CD8-positive, alpha-beta memory T cell (primary cell): ENCODE measurements at places on chromosomes 7 and 10. TPM values are rescaled to one million over a fixed set of nuclear protein-coding genes. Genes with fewer than 3 reads are reported as not detected.

The C10orf53 gene
- not detected for total RNA-seq

The PTPRZ1 gene
- not detected for total RNA-seq

The ENO4 gene
- total RNA-seq, result not detected

The NEURL1 gene
- total RNA-seq, result 1.5 TPM

The COBL gene
- total RNA-seq, result not detected

The ASB15 gene
- total RNA-seq, result not detected

The MYL10 gene
- not detected for total RNA-seq

The CTAGE15 gene
- 0.44 TPM for total RNA-seq

- no peaks in the 10 kb centered on the region for H3K4me1 ChIP-seq
- no peak overlapping the region for H3K27ac ChIP-seq
- no peaks in the 10 kb centered on the region for H3K27me3 ChIP-seq
- H3K36me3 ChIP-seq, result no peaks in the 10 kb centered on the region
- DNase-seq, result no peak
Observed at GRCh38 chr7:148587076-148587475, 3.5 kb upstream of the C7orf33 start.

DNA sequence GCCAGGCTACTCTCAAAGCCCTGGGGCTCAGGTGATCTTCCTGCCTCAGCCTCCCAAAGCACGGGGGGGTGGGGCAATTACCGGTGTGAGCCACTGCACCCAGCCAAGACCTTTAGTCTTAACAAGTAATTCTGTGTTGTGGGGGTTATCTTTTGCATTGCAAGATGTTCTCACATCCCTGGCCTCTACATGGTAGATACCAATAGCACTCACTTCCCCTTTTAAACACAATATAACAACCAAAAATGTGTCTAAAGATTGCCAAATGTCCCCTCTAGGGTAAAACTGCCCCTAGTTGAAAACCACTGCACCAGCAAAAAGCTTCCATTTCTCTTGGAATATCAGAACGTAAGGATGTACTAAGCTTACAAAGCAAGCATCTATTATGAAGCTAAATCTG, 225.0 kb downstream of the CTNNA3 start:
- H3K4me1 ChIP-seq, result no peaks in the 10 kb centered on the region
- no peaks in the 10 kb centered on the region for H3K27me3 ChIP-seq
- H3K36me3 ChIP-seq, result no peaks in the 10 kb centered on the region
- H3K4me3 ChIP-seq, result no peak overlapping the region
- H3K27ac ChIP-seq, result no peak overlapping the region
- DNase-seq, result no peak

DNA sequence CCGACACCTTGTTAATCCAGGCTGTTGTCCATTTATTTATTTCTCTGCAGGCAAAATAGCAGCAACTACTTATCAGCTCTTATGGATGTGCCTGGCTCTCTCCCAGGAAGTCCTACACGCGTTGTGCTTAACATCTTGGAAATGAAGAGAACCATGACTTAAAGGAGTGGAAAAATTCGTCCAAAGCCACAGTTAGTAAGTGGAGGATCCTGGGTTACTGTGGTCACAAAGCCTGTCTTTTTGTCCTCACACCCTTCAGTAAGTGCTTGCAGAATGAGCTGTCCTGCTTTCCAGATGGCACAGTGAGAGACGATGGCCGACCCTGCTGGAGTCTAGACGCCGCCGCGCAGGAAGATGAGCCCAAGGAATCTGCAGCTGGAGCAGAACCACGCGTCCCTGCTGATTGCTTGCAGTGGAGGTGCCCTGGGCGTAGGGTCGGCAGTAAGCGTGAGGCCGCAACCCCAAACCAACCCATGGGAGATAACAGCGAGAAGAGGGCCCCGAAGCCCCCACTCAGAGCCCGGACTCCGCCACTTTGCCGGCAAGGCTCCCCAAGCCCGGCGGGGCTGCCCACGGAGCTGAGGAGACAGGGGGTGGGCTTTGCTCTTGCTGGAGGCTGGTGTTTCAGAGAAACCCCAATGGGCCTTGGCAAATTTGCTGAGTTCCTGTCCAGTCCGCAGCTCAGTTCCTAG, 178.6 kb downstream of the CXCL12 start:
- no peaks in the 10 kb centered on the region for H3K4me1 ChIP-seq
- H3K27me3 ChIP-seq, result no peaks in the 10 kb centered on the region
- H3K27ac ChIP-seq, result no peak overlapping the region
- no peak overlapping the region for H3K4me3 ChIP-seq
- no peak for DNase-seq

GRCh38 chr7:108099713-108100112, 30.4 kb downstream of the LAMB4 start:
- no peaks in the 10 kb centered on the region for H3K36me3 ChIP-seq
- H3K4me1 ChIP-seq, result peaks cover 5% of the 10 kb centered on the region
- no peaks in the 10 kb centered on the region for H3K27me3 ChIP-seq
- H3K27ac ChIP-seq, result no peak overlapping the region
- H3K4me3 ChIP-seq, result no peak overlapping the region

DNA sequence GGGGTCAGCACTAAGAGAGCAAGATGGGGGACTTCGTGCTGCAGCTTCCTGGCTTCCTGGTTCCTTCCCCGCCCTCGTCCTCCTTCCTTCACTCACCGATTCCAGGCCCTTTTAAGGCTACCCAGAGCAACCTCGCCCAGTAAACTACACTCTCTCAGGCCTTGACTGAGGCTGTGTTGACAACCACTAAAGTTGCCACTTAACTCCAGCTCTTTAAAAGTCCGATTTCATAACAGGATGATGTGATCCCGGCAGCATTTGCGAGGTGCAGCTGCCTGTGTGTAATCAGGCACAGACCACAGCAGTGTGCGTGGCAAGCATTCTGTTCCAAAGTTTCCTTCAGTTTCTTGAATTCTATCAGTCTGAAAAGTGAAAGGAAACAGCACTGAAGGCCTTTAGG, 110.6 kb downstream of the RAB11FIP2 start:
- no peaks in the 10 kb centered on the region for H3K36me3 ChIP-seq
- no peak overlapping the region for H3K4me3 ChIP-seq
- H3K27me3 ChIP-seq, result no peaks in the 10 kb centered on the region
- no peaks in the 10 kb centered on the region for H3K4me1 ChIP-seq
- no peak for DNase-seq

DNA sequence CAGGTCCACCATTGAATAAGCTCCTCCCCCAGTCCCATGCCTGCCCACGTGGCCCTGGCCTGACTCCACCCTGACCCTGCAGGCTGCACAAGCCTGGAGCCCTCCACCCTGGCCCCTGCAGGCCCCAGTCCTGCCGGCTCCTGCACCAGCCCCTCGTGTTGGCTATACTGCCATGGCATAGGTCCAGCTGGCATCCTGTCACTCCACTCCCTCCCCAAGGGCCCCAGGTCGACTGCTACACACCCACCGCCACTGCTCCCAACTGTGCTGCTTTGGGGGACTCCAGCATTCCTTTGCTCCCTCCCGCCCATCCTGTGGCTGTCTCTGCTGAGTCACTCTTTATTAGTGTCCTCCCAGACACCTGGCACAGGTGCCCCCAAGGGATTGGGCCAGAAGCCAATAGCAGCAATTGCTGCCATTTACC, 32.4 kb upstream of the HSPA12A start:
- no peak overlapping the region for H3K4me3 ChIP-seq
- no peaks in the 10 kb centered on the region for H3K36me3 ChIP-seq
- no peak for DNase-seq
- H3K27me3 ChIP-seq, result no peaks in the 10 kb centered on the region
- no peak overlapping the region for H3K27ac ChIP-seq

- no peaks in the 10 kb centered on the region for H3K36me3 ChIP-seq
- H3K27ac ChIP-seq, result no peak overlapping the region
- no peaks in the 10 kb centered on the region for H3K27me3 ChIP-seq
- H3K4me3 ChIP-seq, result no peak overlapping the region
- no peak for DNase-seq
Observed at GRCh38 chr10:64430690-64431323, 909.6 kb downstream of the REEP3 start.

- no peaks in the 10 kb centered on the region for H3K36me3 ChIP-seq
- no peaks in the 10 kb centered on the region for H3K4me1 ChIP-seq
- DNase-seq, result no peak
- no peak overlapping the region for H3K27ac ChIP-seq
Observed at GRCh38 chr10:88491314-88491713, 91.8 kb downstream of the RNLS start.

DNA sequence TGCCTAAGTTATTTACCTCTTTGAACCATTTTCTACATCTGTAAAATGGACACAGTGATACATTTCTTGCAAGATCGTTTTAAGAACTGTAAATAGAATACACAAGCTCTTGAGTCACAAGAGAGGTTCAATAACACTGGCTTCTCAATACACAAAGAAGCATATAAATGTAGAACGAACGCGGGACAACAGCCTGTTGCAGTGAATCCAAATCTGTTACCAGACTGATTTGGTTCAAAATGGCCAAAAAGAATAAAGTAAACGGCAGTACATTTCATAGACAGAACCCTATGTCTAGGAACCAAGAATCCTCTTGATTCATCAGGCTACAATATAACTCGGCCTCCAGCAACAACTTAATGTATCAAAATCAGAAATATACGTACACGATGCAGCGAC, 701 bp downstream of the MTPAP start:
- H3K27ac ChIP-seq, result peak overlapping the region; percentile 72
- peaks cover 41% of the 10 kb centered on the region for H3K4me1 ChIP-seq
- no peaks in the 10 kb centered on the region for H3K27me3 ChIP-seq
- no peak for DNase-seq
- no peaks in the 10 kb centered on the region for H3K36me3 ChIP-seq
- H3K4me3 ChIP-seq, result peak overlapping the region; percentile 81

- H3K27me3 ChIP-seq, result peaks cover 31% of the 10 kb centered on the region
- H3K36me3 ChIP-seq, result no peaks in the 10 kb centered on the region
- DNase-seq, result no peak
- no peak overlapping the region for H3K4me3 ChIP-seq
- H3K27ac ChIP-seq, result no peak overlapping the region
Observed at GRCh38 chr10:26213157-26213800, 3.3 kb upstream of the GAD2 start.

DNA sequence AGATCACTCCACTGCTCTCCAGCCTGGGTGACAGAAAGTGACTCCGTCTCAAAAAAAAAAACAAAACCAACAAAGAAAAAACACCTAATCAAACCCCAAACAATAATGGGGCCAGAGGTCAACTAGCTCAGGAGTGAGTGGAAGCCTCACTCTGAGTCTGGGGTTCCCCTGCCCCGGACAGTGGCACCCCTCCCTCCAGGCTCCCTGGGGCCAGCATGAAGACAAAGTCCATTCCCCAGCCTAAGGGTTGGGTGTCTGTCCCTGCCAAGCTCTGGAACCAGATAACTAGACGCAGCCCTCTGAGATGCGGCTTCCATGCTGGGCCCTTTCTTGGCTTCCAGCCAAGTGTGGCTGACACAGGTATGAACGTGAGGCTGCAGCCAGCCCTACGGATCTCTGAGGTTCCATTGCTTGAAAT, 1.7 kb upstream of the FUOM start:
- H3K27me3 ChIP-seq, result no peaks in the 10 kb centered on the region
- peaks cover 6% of the 10 kb centered on the region for H3K4me1 ChIP-seq
- no peak overlapping the region for H3K4me3 ChIP-seq
- no peak overlapping the region for H3K27ac ChIP-seq

DNA sequence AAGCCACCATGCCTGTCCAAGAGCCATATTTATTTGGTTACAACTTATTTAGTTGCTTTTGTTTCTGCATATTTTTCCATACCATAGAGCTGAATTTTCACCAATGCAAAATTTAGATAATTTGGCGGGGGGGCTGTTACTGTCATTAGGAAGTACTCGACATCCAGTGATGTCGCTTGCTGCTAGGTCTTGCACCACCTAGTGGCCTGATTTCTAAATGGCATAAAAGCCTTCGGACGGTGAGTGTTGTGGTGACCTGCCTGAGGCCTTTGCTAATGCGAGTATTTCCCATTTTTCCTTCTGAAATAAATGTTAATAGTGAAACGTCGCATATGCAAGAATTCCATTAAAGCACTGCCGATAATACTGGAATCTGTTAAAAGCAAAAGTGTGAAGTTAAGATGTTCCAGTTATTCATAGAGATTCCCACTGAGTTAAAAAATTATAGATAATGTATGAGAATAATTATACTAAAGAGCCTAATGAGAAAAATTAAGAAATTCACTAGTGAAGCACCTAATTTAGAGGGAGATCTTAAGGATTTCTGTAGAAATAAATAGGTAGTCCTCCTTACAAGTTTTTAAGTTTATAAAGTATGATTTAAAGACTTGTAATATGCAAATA, 86.1 kb upstream of the DNAJB6 start:
- no peaks in the 10 kb centered on the region for H3K4me1 ChIP-seq
- no peaks in the 10 kb centered on the region for H3K27me3 ChIP-seq
- DNase-seq, result peak; percentile 18
- H3K27ac ChIP-seq, result no peak overlapping the region
- H3K4me3 ChIP-seq, result no peak overlapping the region
- H3K36me3 ChIP-seq, result peaks cover 18% of the 10 kb centered on the region

DNA sequence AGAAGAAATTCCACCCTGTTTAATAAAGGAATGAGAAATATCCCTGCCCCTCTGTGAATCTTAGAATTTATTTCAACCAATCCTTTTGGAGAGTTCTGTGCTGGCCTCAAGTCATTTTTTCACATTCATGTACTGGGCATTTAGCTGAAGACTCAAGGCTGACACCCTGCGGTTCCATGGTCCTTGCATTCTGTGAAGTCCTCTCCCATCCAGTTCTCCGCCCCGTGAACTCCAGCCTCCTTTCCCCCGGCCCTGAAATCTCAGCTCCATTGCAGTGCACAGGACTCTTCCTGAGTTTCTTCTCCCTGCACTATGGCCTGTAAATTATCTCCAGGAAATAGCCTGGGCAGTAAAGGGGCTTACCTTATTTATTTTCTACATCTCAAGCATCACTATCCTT, 183.0 kb upstream of the KCND2 start:
- H3K4me1 ChIP-seq, result no peaks in the 10 kb centered on the region
- H3K27me3 ChIP-seq, result no peaks in the 10 kb centered on the region
- DNase-seq, result no peak
- H3K36me3 ChIP-seq, result no peaks in the 10 kb centered on the region

DNA sequence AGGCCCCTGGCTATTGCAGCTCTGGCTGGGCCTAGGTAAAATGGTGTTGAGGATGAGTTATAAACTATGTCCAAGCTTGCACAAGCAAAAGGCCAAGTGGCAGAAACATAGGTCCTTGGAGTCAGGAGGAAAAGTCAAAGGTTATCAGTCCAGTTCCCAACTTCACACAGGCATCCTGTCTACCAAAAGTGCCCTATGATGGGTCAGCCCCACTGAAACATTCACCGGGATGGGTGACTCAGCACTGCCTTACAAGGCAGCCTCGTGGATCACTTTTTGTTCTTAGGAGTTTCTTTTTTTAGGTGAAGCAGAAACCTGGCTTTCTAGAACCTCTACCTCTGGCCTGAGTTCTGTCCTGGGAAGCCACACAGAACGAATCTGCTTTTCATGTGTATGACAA, 158.8 kb upstream of the LYZL2 start:
- no peak for DNase-seq
- peaks cover 30% of the 10 kb centered on the region for H3K4me1 ChIP-seq
- H3K36me3 ChIP-seq, result no peaks in the 10 kb centered on the region
- H3K27ac ChIP-seq, result no peak overlapping the region
- no peaks in the 10 kb centered on the region for H3K27me3 ChIP-seq

DNA sequence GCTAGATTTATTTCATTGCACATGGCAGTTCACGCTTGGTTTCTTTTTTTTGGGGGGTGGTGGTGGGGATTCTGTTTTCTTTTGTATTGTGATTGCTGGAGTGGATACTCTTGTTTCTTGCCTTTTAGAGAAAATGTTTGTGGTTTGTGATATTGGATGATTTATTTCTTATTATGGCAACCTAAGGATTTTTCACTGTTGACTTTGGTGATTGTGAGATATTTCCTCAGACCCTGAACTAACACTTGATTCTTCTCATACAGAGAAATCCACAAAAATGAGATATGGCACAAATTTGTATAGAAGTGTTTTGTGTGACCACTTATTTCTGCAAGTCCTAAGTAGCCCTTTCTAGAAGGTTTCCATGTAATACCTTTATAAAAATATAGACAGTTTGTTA, 871.1 kb downstream of the LRMDA start:
- H3K27ac ChIP-seq, result no peak overlapping the region
- no peaks in the 10 kb centered on the region for H3K36me3 ChIP-seq
- no peak overlapping the region for H3K4me3 ChIP-seq
- no peaks in the 10 kb centered on the region for H3K4me1 ChIP-seq
- DNase-seq, result no peak
